Stimulated activated CD8-positive, alpha-beta memory T cell treated with anti-CD3 and anti-CD28 coated beads, Interleukin-4, amount 100 ng/mL, for 4 hours (primary cell): ENCODE measurements at places on chromosomes 3 and 15.
A peak's percentile ranks its signal among the peaks of the same experiment; 100 is the strongest.

GRCh38 chr3:50503504-50504342, at the start of gene CACNA2D2:
Gene CACNA2D2, minus strand, starts transcription at chr3:50503634. Its CDS starts 211 bp downstream, at chr3:50503423.
- DNase-seq = peak; percentile 19

DNA sequence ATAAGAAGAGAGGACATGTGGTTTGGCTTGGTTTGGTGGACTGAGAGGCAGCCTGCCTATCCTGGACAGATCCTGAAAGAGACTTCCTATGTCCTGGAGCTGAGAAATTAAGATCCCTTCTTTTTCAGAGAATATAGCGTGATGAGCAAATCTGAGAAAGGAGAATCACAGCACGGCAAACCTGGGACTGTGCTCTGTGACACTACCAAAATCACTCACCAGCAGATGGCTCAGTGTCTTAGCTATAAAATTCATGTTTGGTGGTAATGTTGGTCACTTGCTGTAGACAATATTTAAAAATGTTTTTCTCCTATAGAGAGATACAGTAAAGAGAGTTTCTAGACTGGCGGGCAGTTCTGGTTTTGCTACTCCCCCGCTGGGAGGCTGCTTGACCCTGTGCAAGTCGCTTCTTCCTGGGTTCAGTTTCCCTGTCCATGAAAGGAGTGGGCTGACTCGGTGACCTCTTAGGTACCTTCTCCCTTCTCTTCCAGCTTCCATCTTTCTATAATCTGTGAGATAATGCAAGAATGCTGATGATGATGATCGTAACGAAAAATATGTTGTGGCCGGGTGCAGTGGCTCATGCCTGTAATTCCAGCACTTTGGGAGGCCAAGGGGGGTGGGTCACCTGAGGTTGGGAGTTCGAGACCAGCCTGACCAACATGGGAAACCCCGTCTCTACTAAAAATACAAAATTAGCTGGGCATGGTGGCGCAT, 7.6 kb upstream of the HES1 start:
- DNase-seq = no peak

DNA sequence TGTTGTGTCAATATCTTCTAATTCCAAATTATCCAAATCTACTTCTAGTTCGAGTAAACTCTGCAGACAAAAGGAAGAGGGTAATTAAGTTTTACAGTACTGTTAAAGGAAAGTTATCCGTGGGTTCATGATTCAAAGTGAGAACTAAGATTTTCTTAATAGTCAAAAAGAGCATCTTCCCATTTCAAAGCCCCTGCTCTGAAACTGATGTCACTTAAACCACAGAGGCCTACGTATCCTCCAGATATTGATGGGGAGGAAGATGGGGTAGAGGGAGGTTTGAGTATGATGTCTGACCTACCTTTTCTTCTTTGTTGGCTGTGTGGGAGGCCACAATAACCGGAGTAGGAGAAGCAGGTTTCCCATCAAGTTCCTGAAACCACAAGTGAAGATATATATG, 14.1 kb downstream of the MRPS22 start:
- DNase-seq = no peak

GRCh38 chr3:23254835-23255234, 51.7 kb downstream of the UBE2E2 start:
- DNase-seq = no peak

GRCh38 chr15:48855501-48856440, 22.2 kb upstream of the EID1 start:
- no peak for DNase-seq

DNA sequence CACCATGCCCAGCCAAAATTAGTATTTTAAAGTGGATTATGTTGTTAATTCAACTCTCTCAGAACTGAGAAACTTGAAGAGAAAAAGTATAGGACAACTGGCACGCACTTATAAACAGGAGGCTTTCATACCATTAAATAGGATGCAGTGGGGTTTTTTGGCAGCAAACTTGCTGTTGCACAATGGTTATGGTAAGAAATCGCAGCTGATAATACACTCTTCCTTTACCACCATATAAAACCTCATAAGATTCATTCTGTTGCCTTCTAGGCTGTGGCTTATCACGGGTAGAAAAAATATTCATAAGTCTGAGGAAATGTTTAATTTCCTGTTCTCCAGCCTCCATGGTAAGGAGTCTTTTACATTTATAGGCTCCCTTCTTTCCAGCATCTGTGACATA, 95.3 kb downstream of the TMCO5A start:
- no peak for DNase-seq

DNA sequence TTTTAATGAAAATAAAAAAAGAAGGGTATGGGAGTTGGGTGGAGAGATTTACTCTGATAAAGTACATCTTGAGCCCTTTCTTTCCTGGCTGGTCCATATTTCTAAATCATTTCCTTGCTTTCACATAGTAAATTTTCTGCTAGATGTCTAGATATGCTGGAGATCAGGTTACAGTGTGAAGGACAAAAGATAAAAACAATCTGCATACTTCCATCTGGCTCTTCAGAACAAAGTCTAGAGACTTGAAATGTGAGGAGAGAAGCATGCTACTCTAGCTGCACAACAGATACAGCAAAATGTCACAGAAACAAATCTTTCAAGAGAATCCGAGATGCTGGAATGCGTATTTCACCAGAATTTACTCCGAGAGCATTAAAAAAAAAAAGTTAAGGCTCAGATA, 42.2 kb downstream of the FOXP1 start:
- DNase-seq = no peak

DNA sequence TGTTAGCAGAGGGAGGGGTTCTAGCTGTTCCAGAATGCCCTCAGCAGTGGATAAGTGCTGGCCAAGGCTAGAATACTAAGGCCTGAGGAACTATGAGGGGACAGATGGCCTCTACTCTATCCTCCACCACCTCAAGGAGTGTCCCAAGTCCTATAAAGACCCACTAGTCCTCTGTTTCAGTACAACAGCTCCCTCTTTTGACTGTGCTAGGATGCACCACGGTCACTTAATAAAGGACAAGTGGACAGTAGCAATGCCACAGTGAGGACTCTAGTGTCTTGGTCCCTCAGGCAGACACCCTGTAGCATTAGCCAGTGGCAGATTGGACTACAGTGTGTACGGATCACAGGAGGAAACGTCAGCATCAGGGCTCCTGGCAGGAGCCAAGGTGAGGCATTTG, 171.8 kb upstream of the PROK2 start:
- DNase-seq = no peak
